ENCODE measurements at places on chromosomes 13 and 19.

GRCh38 chr19:55265173-55265572 is 6.4 kb upstream of the PPP6R1 start:
- no peak for DNase-seq

GRCh38 chr13:104694397-104694796 is 1628.2 kb upstream of the SLC10A2 start:
- DNase-seq: no peak

- no peak for DNase-seq
Observed at GRCh38 chr13:113273851-113274590, 23.0 kb upstream of the LAMP1 start.

DNA sequence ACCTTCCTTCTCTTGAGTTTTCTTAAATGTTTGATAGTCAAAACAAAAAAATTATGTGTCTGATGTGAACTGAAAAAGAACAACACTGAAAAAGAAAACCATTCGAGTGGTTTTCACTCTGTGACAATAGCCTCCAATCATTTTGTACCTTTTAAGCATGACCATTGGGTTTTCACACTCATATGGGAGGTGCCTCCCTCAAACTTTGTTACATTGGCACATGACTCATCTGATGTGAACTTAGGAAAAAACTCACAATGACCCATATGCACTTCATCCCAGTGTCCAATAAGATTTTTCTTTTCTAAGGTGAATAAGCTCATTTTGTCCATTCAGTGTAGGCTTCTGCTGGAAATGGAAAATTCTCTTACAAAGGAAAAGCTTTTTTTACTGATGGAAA is 66.6 kb upstream of the XPO4 start:
- DNase-seq: no peak

- no peak for DNase-seq
Observed at GRCh38 chr19:18493440-18494266, 28.2 kb downstream of the ELL start.

- DNase-seq: no peak
Observed at GRCh38 chr19:29714371-29714952, 599 bp downstream of the C19orf12 start.

- DNase-seq: no peak
Observed at GRCh38 chr19:17404621-17405249, 695 bp downstream of the BST2 start.

DNA sequence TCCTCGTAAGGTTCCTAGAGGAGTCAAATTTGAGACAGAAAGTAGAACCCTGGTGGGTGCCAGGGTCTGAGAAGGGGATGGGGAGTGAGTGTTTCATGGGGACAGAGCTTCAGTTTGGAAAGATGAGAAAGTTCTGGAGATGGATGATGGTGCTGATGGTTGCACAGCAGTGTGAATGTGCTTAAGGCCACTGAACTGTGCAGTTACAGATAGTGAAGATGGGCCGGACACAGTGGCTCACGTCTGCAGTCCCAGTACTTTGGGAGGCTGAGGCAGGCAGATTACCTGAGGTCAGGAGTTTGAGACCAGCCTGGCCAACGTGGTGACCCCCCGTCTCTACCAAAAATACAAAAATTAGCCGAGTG is 917 bp downstream of the SPC24 start:
- no peak for DNase-seq

GRCh38 chr13:72839831-72840426 is 58.0 kb downstream of the PIBF1 start:
- no peak for DNase-seq

DNA sequence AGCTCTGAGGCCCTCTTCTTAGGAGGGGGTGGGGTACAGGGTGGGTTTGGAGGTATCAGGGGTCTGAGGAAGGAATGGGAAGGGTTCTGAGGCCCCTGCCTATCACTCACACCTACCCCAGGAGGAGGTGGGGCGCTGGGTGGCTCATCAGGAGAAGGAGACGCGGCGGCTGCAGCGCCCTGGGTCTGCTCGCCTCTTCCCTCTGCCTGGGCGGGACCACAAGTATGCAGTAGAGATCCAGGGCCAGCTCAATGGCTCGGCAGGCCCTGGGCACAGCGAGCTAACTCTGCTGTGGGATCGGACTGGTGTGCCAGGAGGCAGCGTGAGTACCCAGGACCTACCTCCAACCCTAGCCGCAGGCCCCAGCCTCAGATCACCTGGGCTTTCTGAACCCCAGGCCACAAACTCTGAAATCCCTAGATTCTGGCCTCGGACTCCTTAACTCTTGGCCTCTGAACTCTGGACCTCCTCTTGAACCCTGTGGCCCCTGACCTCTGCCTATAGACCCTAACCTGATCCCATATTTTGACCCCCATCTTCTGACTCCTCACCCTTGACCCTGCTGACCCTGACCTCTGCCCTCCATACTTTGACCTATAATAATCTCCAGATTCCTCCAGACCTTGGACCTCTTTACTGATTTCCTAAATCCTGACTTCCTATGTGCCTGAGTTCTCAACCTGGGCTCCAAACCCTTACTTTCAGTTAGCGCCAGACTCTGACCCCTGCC is 24.1 kb downstream of the MEGF8 start:
- no peak for DNase-seq

- DNase-seq: no peak
Observed at GRCh38 chr13:72295153-72295552, 428.1 kb upstream of the DACH1 start.

- DNase-seq: no peak
Observed at GRCh38 chr19:35389192-35389861, 18.5 kb downstream of the GPR42 start.

DNA sequence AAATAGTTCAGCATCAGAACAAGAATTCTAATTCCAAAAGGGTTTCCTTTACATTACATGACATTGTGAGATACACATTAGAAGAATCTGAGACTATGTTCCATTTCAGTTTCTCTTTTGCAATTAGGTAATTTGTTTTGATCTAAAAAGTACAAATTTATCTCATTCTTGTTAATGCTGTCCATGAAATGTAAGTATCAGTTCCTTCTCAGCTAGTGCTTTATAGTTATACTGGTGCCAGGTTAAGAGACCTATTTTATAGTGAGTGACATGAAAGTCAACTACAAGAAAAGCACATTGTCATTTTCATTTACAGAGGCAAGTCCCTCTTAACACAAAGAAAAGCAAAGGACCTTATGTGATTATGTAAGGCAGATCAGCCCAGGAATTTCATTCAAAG is 43.9 kb downstream of the RCBTB2 start:
- no peak for DNase-seq

GRCh38 chr13:69243366-69243765 is 864.3 kb upstream of the ATXN8OS start:
- DNase-seq: no peak

Measured in hippocampal formation (tissue), 2 donors.